ENCODE measurements at places on chromosomes 5 and 9. TPM values are rescaled to one million over a fixed set of nuclear protein-coding genes. Genes with fewer than 3 reads are reported as not detected.

DNA sequence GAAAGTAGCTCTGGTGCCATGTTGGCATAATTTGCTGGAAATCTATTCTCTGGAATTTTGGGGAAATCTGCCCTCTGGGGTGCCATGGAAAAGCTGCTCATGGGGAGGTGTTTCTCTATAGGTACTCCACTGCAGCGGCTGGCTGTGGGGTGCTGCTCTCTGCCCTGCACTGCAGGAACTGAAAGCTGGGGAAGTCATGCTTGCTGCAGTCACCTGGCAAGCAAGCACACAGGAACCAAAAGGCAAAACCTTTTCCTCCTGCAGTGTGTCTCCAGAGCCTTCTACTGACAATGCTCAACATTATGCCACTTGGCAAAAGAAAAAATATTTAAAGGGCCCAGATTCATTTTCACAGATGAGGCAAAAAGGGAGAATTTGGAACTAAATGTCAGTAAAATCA lies 25.8 kb upstream of the CARNMT1 start:
- ATAC-seq = no peak

- no peak for ATAC-seq
Observed at GRCh38 chr5:163439092-163439425, 1.7 kb downstream of the CCNG1 start.

DNA sequence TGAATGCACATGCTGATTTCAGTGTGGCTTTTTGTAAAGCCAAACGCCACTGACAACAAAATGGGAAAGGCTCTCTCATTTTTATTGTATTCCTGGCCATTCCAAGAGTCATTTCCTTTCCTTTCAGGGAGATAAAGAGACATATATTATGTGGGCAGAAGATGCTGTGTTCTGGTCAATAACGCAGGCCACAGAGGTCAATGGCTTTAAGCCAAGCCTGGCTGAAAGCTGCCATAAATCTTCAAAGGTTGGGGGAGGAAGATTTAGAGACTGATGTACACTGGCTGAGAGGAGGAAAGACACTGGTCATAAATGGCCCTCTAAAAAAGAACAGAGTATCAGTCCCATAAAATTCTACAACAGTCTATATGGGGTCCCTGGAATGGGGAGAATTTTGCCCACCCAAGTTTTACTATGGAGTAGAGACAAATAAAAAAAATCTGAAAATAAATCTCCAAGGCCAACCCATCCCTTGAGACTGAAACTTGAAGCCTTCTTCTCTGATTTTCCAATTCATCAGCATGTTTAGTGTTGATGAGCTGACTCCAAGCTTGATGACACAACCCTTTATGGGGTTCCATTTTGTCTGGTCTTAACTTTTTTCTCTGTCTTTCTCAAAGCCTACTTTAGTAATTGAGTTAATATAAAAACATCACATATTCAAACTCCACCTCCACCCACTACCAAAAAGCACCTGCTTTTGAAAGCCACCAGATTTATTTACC lies 152.1 kb upstream of the SLC24A2 start:
- ATAC-seq = no peak

DNA sequence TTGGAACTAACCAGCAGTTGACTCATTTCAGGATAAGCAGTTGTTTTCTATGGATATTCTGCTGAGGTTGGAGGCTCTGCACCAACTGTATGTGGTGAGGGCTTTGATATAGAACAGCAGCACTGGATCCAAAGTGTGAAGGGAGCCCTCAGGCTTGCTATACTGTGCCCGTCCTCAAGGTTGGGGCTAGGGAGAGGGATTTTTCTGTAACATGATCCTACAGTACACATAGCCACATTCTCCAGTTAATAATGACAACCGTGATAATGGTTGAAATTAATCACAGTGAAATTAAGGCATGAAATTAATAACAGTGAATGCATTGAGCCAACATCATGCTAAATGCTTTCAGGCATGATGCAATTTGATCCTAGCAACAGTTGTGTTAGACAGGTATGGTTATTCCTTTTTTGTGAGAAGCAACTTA lies 36.7 kb downstream of the ARHGAP26 start:
- ATAC-seq = no peak

DNA sequence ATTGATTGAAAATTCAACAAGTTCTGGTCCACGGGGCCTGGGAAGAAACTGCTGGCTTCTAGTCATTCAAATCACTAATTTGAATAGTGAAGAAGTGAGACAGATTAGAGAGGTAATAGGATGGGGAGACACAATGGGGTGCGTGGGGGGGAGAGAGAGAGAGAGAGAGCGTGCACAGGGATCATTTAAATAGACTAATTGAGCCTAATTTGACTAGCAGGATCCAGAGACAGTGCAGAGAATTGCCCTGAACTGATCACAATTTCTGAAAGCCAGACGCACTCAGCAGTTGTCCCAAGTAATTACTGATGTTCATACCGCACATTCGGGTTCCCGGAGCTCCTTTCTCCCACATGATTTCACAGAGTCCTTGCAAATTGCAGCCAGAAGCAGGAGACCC lies 50.3 kb upstream of the C5orf58 start:
- no peak for ATAC-seq

GRCh38 chr9:130254747-130255630 lies 10.6 kb upstream of the HMCN2 start:
- ATAC-seq = no peak

DNA sequence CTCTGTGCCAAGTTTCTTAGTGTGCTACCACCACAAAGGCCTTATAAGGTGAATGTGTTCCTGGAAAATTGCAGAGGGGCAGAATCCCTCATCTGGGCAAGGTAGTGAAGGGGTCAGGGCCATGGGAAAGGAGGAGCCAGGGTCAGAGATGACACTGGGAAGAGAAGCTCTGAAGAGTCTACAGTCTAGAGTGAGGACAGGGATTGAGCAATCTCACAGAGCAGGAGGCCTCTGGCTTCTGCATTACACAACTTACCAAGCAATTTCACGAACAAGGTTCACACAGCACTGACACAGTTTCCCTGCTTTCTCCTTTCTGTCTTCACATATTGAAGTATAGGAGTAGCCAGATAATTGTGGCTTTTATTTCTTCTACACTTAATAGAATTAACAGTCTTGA lies 24.5 kb upstream of the IDNK start:
- ATAC-seq = peak; percentile 65

GRCh38 chr5:159149085-159149484 lies 49.4 kb upstream of the EBF1 start:
- ATAC-seq = no peak

GRCh38 chr5:103598997-103599566 lies 36.5 kb upstream of the NUDT12 start:
- ATAC-seq = no peak

GRCh38 chr5:160269017-160269416 lies 39.7 kb downstream of the FABP6 start:
- peak; percentile 85 for ATAC-seq

DNA sequence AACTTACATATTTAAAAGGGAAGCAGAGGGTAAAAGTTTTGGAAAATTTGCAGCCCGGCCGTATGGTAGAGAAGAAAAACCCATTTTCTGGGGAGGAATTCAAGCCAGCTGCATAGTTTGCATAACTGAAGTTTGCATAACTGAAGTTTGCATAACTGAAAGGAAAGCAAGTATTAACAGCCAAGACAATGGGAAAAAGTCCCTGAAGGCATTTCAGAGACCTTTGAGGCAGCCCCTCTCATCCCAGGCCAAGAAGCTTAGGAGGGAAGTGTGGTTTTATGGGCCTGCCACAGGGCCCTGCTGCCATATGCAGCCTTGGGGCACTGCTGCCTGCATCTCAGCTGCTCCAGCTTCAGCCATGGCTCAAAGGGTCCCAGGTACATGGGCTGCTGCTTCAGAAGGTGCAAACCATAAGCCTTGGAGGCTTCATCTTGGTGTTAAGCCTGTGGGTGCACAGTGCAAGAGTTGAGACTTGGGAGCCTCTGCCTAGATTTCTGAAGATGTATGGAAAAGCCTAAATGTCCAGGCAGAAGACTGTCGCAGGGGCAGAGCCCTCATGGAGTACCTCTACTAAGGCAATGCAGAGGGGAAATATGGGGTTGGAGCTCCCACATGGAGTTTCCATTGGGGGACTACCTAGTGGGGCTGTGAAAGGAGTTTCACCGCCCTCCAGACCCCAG lies 36.9 kb upstream of the CXCL14 start:
- ATAC-seq = no peak

- no peak for ATAC-seq
Observed at GRCh38 chr9:89376741-89377351, 58.5 kb downstream of the SECISBP2 start.

- no peak for ATAC-seq
Observed at GRCh38 chr9:77486968-77487367, 161.2 kb downstream of the GNA14 start.

GRCh38 chr5:125961150-125961549 lies 462.1 kb upstream of the GRAMD2B start:
- no peak for ATAC-seq

GRCh38 chr5:34522599-34523386 lies 133.3 kb upstream of the RAI14 start:
- ATAC-seq = peak; percentile 68

DNA sequence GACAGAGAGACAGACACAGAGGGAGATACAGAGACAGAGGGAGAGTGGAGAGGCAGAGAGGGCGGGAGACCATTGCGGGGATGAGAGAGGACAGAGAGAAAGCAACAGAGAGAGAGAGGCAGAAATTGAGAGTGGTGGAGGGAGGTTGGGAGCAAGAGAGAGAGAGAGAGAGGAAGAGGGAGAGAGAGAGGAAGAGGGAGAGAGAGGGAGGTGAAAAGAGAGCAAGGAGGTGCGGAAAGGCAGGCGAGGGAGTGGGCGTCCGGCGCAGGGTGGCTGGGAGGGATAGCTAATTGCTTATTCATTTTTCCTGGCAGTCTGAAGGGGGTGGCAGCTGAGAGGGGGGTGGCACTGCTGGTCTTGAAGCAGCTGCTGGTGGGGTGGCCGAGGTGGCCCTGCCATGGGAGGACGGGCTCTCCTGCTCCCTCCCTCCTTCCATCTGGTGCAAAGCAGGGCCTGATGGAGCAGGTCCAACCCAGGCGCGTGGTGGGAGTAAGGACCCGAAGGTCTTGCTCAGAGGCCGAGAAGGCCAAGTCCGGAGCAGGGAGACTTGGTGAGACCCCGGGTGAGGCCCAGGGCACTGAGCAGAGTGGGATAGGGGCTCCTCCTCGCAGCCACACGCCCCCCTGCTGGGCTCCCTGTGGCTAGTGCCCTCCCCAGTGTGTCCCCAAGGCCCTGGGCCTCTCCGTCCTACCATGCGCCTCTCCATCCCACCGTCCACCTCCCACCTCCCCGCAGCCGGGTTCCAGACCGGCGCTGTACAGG lies 25.3 kb upstream of the RNU6ATAC start:
- ATAC-seq = peak; percentile 12

- no peak for ATAC-seq
Observed at GRCh38 chr5:85646641-85647040, 971.1 kb upstream of the COX7C start.

DNA sequence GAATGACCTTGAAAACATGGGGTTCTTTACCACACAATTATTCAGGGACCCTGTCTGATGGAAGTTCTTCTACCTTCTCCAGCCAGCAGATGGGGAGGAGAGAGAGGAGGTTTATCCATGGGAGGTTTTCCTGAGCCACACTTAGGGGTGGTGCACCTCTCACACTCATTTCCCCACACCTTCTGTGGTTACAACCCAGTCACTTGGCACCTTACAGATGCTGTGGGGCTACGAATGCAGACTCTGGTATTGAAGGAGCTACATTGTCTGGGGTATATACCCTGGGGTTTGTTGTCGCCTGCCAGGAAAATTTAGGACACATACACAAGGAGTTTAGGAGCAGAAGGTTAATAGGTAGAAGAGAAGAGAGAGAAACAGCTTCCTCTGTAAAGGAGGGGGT lies 67.5 kb downstream of the F2RL2 start:
- ATAC-seq = no peak

- no peak for ATAC-seq
Observed at GRCh38 chr5:84091127-84091799, 293.4 kb downstream of the EDIL3 start.

Gene SLC25A2
- total RNA-seq = 3.1 TPM

Gene OLFM1
- 27.2 TPM for total RNA-seq

Gene SLC6A19
- not detected for total RNA-seq

Gene IFNE
- not detected for total RNA-seq

Gene COL15A1
- total RNA-seq = 80.5 TPM

Gene EIF4EBP3
- total RNA-seq = 1.8 TPM

Gene PFN3
- total RNA-seq = not detected

Gene PBX3
- total RNA-seq = 81.4 TPM

Gene PARP8
- 40.8 TPM for total RNA-seq

Gene C5orf46
- not detected for total RNA-seq

All from gastroesophageal sphincter (tissue), 4 donors.